ENCODE measurements at places on chromosomes 7 and 10.

DNA sequence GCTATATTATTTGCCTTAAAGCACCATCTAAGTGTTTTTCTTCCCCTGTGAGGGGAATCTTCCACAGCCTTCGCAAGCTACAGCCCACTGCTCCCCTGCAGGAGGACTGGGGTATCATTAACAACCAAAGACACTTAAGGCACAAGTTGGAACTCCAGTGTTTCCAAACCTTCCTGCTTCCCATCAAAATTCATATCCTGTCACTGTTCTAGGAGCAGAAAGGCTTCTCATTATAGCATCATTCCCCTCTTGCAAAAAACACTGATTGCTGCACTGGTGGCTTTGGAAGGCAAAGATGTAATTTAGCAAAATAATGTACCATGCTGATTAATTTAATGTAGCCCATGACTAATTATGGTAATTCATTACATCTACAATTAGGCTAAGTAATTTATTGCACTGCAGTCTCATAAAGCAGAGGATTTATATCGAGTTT, 207.2 kb downstream of the SKAP2 start:
- DNase-seq: no peak

DNA sequence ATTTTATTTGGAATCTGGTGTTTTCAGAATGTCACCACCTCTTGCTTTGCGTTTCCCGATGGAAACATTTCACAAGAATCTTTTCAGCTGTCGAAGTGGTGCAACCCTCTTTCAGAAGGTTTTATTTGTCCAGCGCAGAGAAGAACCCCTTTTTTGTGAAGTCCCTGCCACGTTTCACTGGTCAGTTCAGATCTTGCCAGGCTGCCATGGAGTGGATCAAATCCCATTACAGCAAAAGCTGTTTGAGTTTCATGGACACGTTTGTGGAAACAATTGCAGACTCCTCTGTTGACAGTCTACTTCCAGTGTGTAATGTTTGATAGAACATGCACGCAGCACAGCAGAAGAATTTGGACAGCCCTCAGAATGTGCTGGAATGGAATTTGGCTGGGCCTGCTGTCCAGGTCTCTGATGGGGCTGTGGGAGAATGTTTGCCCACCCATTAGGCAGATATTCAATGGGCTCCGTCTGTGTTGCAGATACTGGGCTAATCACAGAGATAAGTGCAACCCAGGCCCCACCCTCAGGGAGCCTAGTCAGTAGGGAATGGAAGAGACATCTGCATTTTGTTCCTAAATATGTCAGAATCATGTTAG, 143.2 kb downstream of the GRK5 start:
- DNase-seq: no peak

GRCh38 chr7:50508471-50508943, 56.7 kb downstream of the DDC start:
- peak; percentile 95 for DNase-seq

GRCh38 chr10:106043863-106044262, 1120.6 kb downstream of the SORCS1 start:
- DNase-seq: no peak

- DNase-seq: no peak
These were observed 168.4 kb upstream of the CELF2 start for GRCh38 chr10:10849306-10849705.

DNA sequence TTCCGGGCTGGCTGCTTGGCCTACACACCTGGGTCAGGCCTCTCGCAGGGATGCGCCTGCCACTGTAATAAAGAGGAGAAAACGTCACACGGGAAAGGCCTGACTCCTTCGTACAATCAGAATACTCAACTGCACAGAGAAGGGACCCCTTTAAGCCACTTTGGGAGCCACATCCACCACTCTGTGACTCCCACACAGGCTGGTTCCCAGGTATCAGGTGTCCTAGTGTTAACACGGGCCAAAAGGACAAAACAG, 5.8 kb upstream of the ZNF736 start:
- DNase-seq: no peak

DNA sequence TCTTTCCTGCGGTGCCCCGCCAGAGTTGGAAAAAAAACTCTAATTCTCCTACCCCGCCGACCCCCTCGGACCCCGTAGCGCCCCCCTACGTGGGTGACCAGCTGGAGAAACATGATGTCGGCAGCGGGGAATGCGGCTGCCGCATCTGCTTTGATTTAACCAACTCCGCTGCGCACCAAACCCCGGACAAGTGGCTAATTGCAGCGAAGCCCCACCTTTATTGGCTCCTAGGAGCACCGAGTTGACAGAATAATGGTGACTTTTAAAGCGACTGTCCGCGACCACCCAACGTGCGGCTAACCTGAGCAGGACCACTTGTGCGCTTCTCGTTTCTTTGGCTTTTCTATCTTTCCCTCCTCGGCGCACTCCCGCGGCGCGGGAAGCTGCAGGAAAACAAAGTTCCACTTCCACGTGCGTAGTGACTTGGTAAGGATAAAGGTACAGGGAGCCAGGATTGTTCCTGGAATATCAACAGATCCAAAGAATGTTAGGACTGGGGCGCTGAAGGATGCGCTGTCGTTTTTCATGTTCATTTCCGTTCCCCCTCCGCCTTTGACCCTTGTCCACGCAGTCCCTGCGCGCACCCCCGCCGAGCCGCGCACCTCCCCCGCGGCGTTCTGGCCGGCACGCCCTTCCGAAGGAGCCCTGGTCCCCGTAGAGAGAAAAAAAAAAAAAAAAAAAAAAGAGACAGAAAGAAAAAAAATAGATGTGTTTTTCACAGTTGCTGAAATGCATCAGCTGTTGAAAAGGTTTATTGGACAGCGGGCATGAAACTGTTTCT, 1.4 kb downstream of the WNT16 start:
- no peak for DNase-seq

GRCh38 chr10:14450041-14450491, 119.3 kb upstream of the FRMD4A start:
- DNase-seq: no peak

- DNase-seq: no peak
These were observed 63.8 kb downstream of the ATAD1 start for GRCh38 chr10:87753995-87754866.

- no peak for DNase-seq
These were observed 30.7 kb downstream of the COA1 start for GRCh38 chr7:43698460-43699255.

GRCh38 chr7:20152511-20152910, 64.7 kb downstream of the MACC1 start:
- DNase-seq: no peak

GRCh38 chr7:5624386-5625365, 156.8 kb downstream of the RNF216 start:
- no peak for DNase-seq

DNA sequence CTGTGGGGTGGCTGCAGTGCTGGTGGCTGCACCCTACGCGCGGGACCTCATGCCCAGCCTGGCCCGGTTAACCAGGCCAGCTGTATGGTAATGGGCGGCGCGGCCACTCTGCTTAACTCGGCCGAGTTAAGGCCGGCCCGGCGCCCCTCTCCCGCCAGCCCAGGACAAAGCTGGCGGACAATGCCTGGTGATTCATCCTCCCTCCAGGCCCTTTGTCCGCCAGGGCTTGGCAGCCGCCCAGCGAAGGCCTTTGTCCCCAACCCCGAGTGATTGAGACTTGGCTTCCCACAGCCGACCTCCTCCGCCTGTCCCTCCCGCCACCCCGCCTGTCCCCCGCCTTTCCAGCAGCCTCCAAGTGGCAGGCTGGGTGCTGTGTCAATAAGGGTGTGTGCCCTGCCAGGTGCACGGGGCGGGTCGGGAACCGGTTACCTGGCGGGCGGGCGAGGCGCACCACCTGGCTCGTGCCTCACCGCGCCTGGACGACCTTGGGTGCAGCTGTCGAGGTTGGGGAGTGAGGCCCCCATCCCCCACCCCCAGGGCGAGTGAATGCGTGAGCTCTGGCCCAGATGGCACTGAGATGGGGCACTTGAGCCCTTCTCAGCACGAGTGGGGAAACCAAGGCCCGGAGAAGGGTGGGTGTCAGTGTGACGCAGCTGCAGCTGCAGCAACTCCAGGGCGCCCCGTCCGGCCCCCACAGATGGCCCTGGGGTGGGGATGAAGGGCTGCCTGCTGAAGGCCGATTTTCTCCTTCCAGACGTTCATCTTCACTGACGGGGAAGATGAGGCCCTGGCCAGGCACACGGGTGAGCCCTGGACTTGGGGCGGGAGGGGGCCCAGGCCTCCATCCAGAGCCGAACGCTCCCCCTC, 4.6 kb downstream of the LFNG start:
- peak; percentile 47 for DNase-seq

- no peak for DNase-seq
These were observed 21.4 kb upstream of the ZNF273 start for GRCh38 chr7:64881461-64882287.

DNA sequence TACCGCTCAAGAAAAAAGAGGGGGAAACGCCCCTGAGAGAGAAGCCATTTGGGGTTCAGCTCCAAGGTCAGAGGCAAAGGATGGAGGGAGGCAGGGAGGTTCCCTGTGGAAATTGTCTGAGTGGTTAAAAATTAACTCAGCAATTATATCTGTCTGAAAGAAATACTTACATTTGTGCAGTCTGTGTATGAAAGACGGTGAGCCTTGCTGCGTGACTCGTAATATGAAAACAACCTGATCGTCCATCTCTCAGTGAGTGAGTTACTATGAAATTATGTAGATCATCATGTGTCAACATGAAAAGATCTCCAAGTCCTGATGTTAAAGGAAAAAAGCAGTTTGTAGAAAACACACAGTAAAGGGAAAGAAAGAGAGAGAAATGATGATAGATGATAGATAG, 67.2 kb upstream of the FAM204A start:
- no peak for DNase-seq

DNA sequence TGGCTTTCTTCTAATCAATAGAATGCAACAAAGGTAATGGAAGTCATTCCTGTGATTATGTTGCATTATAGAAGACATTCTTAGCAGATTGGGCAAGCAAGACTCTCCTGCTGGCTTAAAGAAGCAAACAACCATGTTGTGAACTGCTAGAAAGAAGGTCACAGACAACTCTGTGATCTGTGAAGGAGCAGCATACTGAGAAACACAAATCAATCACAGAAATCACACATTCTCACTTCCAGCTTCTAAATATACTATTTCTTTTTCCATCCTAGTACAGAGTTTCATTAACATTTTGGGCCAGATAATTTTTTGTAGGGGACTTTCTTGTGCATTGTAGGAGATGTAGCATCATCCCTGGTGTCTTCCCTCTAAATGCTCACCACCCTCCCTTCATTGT, 28.0 kb upstream of the PALS2 start:
- DNase-seq: no peak

GRCh38 chr10:110706690-110707098, 62.6 kb downstream of the RBM20 start:
- DNase-seq: no peak

DNA sequence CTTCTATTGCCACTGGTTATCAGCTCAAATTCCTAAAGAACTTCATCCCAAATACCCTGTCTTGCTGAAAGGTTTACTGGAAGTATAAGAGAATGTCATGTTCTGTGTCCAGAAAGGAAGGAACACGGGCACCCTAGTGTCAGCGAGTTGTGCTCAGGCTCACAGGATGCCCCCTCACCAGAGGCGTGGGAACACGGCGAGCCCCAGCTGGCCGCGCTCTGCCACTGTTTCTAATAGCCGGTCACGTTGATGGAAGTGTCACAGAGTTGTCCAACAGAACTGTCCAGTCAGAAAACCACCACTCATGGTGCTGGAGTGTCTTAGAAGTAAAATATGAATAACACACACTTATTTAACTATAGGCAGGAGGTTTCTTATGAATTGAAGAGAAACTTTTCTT, 72.8 kb downstream of the FIGNL1 start:
- DNase-seq: no peak

DNA sequence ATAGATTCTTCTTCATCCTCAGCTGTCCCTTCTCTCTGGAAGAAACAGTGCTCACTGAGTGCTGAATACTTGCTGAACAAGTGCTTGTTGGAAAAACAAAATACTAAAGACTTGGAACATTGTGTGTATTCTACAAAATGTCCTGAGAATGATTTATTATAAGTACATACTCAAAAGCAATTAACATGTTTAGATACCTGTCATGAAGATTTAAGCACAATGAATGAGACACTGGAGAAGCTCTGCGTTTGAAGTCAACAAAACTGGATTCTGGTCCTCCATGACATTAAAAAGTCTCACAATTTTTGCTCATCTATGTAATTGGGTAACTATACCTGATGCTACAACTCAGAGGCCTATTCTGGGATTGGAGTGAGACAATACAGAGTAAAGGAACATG, 34.8 kb upstream of the LAMB1 start:
- DNase-seq: no peak

- no peak for DNase-seq
These were observed 473.8 kb downstream of the KCNMA1 start for GRCh38 chr10:77163670-77164348.

- DNase-seq: peak; percentile 62
These were observed 31.3 kb downstream of the KIN start for GRCh38 chr10:7756360-7756992.

GRCh38 chr7:136953386-136953785, 84.9 kb downstream of the CHRM2 start:
- no peak for DNase-seq

All from LNCaP clone FGC (cell line).